RKO (cell line): ENCODE measurements at places on chromosomes 11 and 22.

GRCh38 chr22:33006220-33006954 is 51.8 kb downstream of the SYN3 start:
- no peak for DNase-seq

- DNase-seq: no peak
Measured at GRCh38 chr11:60971520-60971919, at the start of gene CD6. Gene CD6 (plus strand): TSS chr11:60971680. CDS start chr11:60971866, 186 bp downstream.

DNA sequence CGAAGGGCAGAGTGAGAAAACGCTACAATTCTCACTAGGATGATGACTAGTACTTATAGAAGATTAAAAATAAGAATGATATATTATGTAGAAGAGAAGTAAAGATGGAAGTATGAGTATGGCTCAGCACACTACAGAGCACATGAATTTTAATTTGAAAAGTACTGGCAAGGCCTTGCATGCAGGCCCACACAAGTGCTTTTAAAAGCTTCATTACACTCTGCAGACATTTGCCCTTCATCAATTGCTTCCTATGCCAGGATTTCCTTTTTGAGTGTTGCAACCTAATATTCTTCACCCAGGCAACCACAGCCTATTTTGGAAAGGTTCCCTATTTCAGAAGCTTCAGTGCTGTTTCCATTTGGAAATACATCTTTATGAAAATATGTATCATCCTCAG is 81.1 kb downstream of the LARGE2 start:
- no peak for DNase-seq

DNA sequence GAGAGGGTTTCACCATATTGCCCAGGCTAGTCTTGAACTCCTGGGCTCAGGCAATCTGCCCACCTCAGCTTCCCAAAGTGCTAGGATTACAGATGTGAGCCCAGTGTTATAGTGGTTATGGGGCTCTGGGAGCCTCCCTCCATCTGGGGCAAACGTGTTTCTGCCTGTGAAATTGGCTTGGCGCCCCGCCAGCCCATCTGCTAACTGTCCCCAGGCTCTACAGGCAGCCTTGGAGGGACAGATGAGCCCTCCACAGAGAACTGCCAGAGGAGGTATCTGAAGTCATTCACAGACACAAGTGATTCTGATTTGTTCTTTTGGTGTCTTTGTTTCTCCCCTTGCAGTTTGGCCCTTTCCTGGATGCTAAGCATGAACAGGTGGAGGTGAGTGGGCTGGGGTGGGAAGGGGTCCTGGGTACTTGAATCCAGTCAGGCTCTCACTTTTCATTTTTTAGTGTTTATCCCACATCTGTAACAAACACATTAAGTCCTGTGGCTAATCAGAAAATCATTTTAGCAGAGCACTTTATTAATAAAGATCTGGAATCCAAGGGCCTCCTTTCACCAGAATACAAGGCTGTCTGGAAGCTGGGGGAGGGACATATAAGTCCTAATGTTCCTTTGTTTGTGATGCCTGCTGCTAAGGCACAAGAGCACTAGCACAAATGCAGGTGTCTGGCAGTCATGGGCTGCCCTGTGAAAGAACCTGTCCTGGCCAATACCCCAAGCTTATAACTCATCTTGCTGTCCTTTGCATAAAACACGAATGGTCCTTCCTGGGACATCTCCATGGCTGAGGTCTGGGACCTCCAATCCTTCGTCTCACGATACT is 25.7 kb upstream of the CDC42EP2 start:
- DNase-seq: no peak

DNA sequence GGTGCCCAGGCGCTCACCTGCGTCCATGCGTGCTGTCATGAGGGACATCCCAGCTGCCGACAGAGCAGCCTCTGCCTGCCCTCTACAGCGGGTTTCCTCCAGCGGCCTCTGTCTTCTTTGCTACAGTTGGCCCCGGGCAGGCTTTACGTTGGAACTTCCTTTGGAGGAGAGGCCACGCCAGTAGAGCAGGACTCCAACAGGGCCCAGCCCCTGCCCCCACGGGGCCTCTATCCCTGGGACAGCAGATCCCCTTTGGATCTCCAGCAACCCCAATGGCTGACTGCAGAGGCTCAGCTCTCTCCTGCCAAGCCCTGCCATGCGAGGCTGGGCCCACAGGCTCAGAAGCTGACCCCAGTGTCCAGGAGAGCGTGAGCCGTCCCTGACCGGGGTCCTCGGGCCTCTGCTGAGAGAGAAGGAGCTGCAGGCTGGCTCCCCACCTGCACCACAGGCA is 12.1 kb downstream of the TRPM5 start:
- no peak for DNase-seq

DNA sequence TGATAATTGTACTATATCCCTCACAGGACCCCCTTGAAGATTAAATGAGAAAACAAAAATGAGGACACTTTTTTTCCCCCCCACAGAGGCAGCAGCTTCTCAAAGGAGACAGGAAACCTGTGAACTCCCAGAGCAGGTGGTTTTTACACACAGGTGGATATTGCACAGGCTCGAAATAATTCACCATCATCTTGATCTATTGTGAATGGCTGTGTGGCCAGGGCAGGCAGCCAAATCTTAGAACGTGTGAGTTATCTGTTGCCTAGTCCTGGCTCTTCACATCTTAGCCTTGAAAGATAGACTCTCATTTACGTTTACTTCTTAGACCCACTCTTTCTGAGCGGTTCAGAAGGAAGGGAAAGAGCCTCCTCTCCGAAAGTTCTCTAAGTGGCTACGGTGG is 23.5 kb downstream of the PPFIBP2 start:
- no peak for DNase-seq

DNA sequence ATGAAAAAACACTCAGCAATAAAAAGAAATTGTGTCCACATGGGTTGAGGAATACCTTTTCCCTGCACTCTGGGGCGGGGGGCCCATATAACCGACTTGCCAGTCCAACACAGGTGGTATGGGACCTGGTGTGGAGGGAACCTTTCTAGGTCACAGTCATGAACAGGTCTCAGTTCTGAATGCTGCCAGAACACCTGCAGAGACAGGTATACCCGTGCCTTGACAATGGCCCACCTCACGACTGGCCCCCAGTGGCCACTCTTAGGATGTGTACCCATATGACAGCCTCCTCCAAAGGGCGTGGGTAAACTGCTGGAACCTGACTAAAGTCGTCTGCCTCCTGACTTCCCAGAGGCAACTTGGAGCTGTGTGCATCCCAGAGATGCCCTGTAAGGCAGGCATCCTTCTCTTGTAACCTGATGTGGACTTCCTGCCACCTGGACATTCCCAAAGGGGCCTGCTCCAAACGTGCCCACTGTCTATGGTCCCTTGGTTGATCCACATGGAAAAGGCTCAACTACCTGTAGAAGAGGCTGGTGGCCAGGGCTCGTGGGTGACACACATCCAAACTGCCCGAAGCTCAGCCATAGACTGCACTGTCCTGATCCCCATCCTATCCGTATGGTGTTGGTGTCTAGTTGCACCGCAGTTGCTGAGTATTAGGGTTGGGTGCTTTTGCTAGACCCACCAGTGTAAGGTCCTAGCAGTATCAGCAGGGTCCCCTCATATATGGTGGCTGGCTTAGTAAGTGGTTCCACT is 859.3 kb downstream of the BRD1 start:
- no peak for DNase-seq

GRCh38 chr11:120324932-120325810 is at the start of gene TLCD5:
Gene TLCD5 (plus strand): TSS chr11:120325299. CDS start chr11:120327442, 2,143 bp downstream.
- peak; percentile 78 for DNase-seq

GRCh38 chr11:120759046-120759445 is 247.5 kb downstream of the GRIK4 start:
- no peak for DNase-seq

GRCh38 chr11:134940441-134941126 is 528.5 kb upstream of the B3GAT1 start:
- DNase-seq: no peak

DNA sequence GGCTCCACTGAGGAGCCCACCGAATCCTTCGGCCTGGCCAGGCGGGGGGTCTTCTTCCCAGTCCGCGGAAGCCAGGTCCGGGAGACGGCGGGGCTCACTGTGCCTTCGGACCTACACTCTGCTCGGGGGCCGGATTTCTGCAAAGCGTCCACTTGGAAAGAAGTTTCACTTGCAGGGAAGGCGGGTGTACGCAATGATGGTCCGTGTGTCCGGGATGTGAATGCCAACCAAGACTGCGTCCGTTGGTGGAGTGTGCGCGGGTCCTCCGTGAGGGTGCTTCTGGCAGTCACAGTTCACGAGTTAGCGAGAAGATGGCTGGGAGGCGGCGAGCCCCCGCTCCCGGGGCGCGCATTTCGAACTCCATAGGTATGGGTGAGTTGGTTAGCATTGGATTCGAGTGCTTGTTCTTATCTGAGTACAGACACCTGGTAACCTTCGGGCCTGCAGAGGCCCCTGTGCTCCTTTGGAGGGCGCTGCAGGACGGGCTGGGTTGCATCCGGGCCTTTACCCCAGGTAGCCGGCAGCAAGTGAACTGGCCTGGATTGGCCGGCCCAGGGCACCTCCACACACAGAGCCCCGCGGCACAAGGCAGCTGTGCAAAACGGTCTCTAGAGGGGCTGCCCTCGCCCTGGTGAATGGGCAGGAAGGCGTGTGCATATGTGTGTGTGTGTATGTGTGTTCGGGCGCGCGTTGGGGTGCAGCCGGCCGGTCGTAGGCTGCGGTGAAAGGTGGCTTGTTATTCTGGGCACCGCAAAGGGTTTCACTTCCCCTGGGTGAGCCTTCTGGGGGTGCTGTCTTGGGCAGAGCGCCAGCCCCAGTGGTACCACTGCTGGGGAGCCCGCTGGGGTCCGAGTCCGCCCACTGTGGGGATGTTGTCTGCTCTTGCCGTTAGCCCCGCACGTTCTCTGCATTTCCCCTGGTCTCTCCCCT is 13.3 kb upstream of the CYP2R1 start:
- no peak for DNase-seq

GRCh38 chr11:118216621-118217481 is 8.0 kb downstream of the JAML start:
- no peak for DNase-seq

GRCh38 chr11:77159219-77159936 is 31.3 kb downstream of the MYO7A start:
- DNase-seq: no peak

- peak; percentile 81 for DNase-seq
Measured at GRCh38 chr11:111777094-111778046, 11.2 kb upstream of the PPP2R1B start.

- no peak for DNase-seq
Measured at GRCh38 chr11:27907530-27907929, 200.4 kb downstream of the KIF18A start.

DNA sequence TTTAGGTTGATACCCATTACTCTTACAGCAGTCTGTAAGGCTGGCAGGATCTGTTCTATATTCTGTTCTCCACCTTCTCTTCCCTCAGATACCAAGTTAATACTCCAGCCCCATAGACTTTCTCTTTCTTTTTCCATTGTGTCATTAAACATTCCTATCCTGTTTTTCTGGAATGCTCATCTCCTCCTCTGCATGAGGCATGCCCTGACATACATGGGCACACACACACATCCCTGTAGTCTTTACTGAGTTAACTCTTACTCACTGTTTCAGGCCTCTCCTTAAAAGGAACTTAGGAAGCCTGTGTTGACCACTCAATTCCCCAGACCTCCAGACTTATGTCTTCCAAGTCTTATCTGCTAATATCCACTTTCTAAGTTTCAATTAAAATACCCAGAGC is 476.8 kb downstream of the METTL15 start:
- DNase-seq: peak; percentile 3

- DNase-seq: no peak
Measured at GRCh38 chr11:35937111-35937510, 6.8 kb upstream of the LDLRAD3 start.

DNA sequence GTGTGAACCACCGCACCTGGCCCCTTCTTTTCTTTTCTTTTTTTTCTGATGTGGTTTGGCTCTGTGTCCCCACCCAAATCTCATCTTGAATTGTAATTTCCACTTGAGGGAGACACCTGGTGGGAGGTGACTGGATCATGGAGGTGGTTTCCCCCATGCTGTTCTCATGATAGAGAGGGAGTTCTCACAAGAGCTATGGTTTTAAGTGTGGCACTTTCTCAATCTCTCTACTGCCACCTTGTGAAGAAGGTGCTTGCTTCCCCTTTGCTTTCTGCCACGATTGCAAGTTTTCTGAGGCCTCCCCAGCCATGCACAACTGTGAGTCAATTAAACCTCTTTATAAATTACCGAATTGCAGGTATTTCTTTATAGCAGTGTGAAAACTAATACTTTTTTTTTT is 4.9 kb upstream of the TCN2 start:
- peak; percentile 64 for DNase-seq

DNA sequence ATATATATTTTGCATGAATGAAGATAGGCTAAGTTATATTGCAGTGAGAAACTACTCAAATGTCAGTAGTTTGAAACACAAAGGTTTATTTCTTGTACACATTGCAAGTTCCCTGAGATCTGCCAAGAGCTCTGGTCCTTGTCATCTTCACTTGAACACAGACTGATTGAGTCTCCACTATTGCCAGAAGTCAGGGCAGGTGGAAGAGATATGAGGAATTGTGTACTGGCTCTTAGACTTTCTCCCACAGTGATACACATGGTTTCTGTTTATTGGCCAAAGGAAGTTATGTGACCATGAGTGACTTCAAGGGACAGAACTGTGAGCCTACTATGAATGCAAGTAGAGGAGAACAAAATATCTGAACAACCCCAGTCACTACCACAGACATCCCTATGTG is 44.2 kb downstream of the PPFIBP2 start:
- DNase-seq: no peak

DNA sequence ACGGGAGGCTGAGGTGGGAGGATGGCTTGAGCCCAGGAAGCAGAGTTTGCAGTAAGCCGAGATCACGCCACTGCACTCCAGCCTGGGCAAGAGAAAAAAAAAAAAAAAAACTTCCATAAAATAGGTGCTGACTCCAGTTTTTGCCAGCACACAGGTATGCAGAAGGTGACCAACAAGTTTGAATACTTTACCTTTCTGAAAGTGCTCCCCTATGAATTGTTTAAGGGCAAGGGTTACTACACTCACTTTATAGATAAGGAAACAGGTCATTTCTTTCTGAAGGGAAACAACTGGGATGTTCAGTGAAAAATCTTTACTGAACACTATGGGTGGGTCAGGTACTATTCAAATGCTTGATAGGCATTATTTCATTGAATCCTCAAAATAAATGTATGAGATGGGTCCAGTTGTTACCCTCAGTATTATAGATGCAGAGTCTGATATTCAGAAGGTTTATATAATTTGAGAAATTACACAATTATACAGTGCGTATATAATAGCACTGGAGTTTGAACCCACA is 538.5 kb downstream of the INSC start:
- no peak for DNase-seq

- DNase-seq: no peak
Measured at GRCh38 chr11:71076525-71077304, 175.7 kb downstream of the SHANK2 start.

DNA sequence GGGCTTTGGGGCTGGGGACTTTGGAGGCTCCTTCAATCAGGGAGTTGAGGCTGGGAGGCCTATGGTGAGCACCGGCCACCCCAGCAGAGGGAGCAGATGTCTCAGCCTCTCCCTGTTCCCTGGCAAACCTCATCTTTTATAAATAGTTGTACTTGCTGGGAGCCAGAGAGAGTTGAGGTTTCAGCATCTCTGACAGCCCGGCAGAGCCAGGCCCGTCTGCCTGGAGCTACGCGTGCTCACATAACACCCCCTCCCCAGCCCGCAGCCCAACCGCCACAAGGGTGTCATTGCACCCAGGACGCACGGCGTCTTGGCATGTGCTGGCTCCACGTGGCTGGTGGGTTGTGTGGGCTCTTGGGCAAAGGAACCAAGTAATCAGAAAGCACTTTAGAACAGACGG is 127.1 kb downstream of the CHST1 start:
- DNase-seq: no peak

GRCh38 chr11:132278801-132279574 is 908.6 kb downstream of the NTM start:
- DNase-seq: peak; percentile 28
